ENCODE measurements at places on chromosomes 1 and 21.

GRCh38 chr1:51265618-51266017 lies 29.5 kb downstream of the RNF11 start:
- no peak for DNase-seq

- DNase-seq = no peak
Observed at GRCh38 chr1:41474490-41475271, 9.8 kb downstream of the EDN2 start.

DNA sequence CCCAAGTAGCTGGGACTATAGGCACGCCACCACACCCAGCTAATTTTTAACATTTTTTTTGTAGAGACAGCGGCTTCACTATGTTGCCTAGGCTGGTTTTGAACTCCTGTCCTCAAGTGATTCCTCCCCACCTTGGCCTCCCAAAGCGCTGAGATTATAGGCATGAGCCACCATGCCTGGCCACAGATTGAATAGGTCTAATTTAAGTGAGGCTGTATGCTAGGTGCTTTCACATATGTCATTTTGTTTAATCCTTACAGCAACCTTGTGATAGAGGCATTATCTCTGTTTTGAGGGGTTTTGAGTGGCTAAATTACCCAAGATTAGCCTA lies 7.2 kb downstream of the INTS3 start:
- DNase-seq = no peak

DNA sequence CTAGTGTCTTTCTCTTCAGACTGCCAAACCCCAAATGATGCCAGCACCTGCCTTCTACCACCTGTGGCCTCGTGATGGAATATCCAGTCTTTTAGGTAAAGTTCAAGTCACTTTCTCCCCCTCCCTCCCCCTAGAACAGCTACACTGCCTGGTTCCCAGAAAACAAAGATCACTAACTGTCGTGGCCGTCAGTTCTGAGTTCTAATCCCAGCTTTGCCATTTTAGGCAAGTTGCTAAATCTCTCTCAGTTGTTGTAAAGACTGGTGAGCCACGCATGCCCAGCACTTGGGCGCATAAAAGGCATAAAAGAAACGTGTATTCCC lies 648 bp upstream of the TRAPPC3 start:
- DNase-seq = no peak

DNA sequence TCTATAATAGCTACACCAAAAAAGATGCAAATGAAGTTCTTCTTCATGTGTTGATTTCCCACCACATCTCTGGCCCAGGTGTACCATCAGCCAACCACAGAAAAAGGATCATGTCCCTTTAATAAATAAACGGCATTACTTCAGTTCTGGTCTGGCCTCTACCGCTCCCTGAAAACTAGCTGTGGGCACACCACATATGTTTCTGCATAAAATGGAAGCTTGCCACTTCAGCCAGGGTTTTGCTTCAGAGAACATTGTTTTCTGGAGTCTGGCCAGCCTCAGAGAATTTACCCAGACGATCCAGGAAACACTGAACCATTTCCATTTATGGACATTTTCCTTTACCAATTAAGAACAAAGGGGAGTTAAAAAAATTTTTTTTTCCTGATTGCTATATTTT lies 5.8 kb upstream of the LAMC2 start:
- DNase-seq = peak; percentile 75

Measured in NCI-H226 (cell line).